ENCODE measurements at places on chromosomes 12 and 14. TPM values are rescaled to one million over a fixed set of nuclear protein-coding genes. Genes with fewer than 3 reads are reported as not detected.

Gene COX8C
- not detected for total RNA-seq

- no peaks in the 10 kb centered on the region for H3K36me3 ChIP-seq
- no peak overlapping the region for H3K27ac ChIP-seq
- no peaks in the 10 kb centered on the region for H3K27me3 ChIP-seq
- no peak overlapping the region for H3K4me3 ChIP-seq
- peaks cover 19% of the 10 kb centered on the region for H3K4me1 ChIP-seq
Measured at GRCh38 chr14:93017301-93017797, 94.4 kb downstream of the CHGA start.

GRCh38 chr14:24952851-24953666, 96.9 kb downstream of the STXBP6 start:
- H3K27me3 ChIP-seq = no peaks in the 10 kb centered on the region
- no peak overlapping the region for H3K27ac ChIP-seq
- H3K4me1 ChIP-seq = no peaks in the 10 kb centered on the region
- H3K36me3 ChIP-seq = no peaks in the 10 kb centered on the region

DNA sequence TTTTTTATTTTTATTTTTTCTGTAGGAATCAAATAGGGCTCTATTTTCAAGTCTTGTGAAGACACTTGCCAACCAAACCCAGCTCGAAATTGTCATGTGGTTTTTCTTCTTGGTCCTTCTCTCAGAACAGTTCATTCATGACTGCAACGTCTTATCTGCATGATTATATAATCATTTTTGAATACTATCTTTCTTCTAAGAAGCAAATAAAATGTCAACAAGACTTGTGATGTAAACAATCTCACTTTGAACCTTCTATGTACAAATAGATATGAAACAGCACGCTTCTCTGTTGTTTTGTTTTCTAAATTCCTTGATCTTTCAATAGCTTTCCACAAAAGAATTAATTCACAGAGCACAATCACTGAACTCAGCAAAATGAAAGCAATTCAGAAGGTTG, 320.7 kb downstream of the SOX5 start:
- no peak overlapping the region for H3K27ac ChIP-seq
- H3K4me3 ChIP-seq = no peak overlapping the region
- no peaks in the 10 kb centered on the region for H3K36me3 ChIP-seq

DNA sequence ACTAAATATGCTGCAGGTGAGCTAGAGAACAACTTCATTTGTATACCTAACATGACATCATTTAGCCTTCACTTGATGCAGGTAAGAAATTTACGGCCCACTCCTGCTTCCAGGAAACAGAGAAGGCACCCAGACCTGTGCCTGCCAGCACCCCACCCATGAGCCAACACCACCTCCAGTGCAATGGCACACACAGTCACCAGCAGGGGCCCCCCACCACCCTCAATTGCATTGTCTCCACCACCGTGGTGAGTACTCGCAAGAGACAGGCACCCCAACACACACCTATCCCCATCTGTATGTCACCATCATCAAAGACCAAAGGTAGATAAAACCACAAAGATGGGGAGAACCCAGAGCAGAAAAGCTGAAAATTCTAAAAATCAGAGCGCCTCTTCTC, 107.6 kb downstream of the KLHL28 start:
- peaks cover 15% of the 10 kb centered on the region for H3K27me3 ChIP-seq
- no peak overlapping the region for H3K27ac ChIP-seq
- no peaks in the 10 kb centered on the region for H3K4me1 ChIP-seq
- no peaks in the 10 kb centered on the region for H3K36me3 ChIP-seq
- no peak for DNase-seq

GRCh38 chr14:58961045-58961731, 227.3 kb upstream of the DAAM1 start:
- H3K27ac ChIP-seq = no peak overlapping the region
- no peak overlapping the region for H3K4me3 ChIP-seq
- H3K27me3 ChIP-seq = no peaks in the 10 kb centered on the region
- no peaks in the 10 kb centered on the region for H3K4me1 ChIP-seq
- no peaks in the 10 kb centered on the region for H3K36me3 ChIP-seq
- DNase-seq = no peak

DNA sequence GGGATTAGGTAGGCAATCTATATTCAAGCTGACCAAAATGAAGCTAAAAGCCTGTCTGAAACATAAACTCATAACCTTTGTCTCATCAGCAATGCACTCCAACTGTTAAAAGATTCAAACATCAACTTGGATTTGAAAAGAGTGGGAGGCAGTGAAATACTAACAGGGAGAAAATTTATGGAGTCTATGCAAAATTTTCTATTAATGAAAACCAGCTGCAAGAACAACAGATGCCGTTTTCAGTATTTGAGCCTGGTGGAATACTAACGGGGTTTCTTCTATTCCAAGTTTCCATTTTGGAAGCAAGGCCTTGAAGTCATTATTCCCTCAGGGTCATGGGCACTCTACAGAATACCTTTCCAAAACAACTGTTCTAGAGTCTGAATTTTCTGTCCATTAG, 88.3 kb downstream of the LRP6 start:
- H3K27ac ChIP-seq = no peak overlapping the region
- H3K4me1 ChIP-seq = no peaks in the 10 kb centered on the region
- H3K27me3 ChIP-seq = peaks cover 81% of the 10 kb centered on the region
